ENCODE measurements at places on chromosomes 1 and 21. TPM values are rescaled to one million over a fixed set of nuclear protein-coding genes. Genes with fewer than 3 reads are reported as not detected.

The COL11A1 gene
- total RNA-seq = 0.34 TPM

The MMP23B gene
- total RNA-seq = 1.2 TPM

The CFHR2 gene
- total RNA-seq = not detected

The RCSD1 gene
- 5.5 TPM for total RNA-seq

The ZNF669 gene
- 5.9 TPM for total RNA-seq

The TNNT2 gene
- total RNA-seq = 0.58 TPM

The PAFAH2 gene
- 49.2 TPM for total RNA-seq

Measured in left colon (tissue), 2 donors.